H54 (cell line): ENCODE measurements at places on chromosomes 11 and 22.

DNA sequence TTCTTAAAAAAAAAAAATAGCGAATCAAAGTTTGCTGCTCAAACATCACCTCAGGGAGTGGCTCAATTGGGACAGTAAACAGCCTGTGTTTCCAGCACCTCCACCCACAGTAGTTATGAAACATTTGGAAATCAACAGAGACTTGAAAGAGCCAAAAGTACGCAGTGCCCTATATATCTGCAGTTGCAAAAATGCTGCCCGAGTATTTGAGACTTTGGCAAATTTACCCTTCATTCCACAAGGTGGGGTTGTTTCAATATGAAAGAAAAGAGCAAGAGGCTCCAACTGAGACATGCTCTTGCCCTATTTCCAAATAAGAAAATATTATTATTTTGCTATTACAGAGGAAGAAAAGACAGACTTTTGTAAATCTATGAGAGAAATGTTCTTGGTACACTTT lies 851.1 kb upstream of the RAG2 start:
- no peak for DNase-seq

GRCh38 chr11:33347490-33348125 lies 90.4 kb downstream of the HIPK3 start:
- DNase-seq: no peak

DNA sequence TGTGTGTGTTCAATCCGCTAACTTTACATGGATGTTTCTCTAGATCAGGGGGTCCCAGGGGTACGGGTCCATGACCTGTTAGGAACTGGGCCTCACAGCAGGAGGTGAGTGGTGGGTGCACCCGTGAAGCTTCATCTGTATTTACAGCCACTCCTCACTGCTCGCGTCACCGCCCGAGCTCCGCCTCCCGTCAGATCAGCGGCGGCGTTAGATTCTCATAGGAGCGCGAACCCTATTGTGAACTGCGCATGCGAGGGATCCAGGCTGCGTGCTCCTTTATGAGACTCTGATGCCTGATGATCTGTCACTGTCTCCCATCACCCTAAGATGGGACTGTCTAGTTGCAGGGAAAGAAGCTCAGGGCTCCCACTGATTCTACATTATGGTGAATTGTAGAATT lies 31.9 kb downstream of the MRGPRD start:
- DNase-seq: no peak

GRCh38 chr11:35488117-35488516 lies 37.3 kb downstream of the PAMR1 start:
- no peak for DNase-seq

DNA sequence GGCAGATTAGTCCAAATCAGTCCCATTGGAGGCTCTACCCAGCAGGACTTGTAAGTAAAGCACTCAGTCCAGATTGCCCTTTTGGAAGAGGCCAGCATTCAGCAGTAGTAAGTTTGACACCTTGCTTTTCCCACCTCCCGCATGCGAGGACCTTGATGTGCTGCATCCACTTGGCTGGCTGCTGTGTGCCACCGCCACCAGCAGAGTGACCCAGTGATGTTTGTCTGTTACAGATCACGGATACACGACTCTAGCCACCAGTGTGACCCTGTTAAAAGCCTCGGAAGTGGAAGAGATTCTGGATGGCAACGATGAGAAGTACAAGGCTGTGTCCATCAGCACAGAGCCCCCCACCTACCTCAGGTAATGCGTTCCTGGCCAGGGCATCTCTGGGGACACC lies 6.6 kb downstream of the SMARCB1 start:
- no peak for DNase-seq

- no peak for DNase-seq
Measured at GRCh38 chr22:17968126-17968525, 56.2 kb downstream of the MICAL3 start.

GRCh38 chr22:49228431-49229037 lies 599.1 kb downstream of the BRD1 start:
- no peak for DNase-seq

DNA sequence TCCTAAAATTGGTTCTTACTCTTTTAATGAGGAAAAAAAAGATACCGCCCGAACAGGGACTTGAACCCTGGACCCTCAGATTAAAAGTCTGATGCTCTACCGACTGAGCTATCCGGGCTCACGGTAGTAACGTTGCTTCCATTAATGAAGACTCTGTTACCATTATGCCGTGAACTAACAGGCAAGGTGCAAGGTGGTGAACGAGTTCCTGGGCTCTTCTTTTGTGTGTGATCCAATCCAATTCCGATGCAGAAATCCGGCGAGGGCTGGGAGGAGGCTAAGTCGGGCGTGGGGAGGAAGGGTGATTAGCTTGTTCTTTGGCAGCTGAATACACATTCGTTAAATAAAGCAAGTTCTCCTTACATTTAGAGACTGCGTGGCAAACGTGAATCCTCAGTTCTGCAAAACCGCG lies 49.0 kb downstream of the OR4D9 start:
- DNase-seq: no peak

- DNase-seq: no peak
Measured at GRCh38 chr11:115504276-115505158, at the start of gene CADM1. Gene CADM1, minus strand, starts transcription at chr11:115504415.

DNA sequence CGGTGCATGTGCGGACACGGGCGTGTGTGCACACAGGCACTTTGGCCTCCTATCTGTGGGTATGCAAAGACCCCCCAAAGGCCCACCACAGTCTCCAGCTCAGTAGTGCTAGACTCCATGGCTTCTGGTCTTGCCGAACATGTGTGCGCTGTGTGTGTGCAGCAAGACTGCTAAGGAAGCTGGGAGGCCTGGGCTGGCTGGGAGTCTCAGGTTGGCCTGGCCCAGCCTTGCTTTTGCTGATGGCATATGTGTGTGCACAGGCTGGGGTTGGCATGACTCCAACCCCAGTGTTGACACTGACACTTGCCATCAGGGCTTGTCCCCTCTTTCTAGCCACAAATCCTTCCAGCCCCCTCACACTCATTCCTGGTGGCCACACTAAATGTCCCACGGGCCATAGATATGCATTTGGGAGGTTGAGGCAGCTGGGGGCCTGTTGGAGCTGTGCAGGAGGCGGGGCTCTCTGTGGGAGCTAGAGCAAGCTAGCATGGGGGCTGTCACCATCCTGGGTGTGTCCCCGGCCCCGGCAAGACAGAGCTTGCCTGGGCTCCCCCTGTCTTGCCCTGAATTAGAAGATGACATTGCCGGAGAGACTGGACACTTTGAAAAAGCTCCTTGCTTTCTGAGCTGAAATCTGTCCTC lies 60.9 kb upstream of the NECTIN1 start:
- DNase-seq: no peak

DNA sequence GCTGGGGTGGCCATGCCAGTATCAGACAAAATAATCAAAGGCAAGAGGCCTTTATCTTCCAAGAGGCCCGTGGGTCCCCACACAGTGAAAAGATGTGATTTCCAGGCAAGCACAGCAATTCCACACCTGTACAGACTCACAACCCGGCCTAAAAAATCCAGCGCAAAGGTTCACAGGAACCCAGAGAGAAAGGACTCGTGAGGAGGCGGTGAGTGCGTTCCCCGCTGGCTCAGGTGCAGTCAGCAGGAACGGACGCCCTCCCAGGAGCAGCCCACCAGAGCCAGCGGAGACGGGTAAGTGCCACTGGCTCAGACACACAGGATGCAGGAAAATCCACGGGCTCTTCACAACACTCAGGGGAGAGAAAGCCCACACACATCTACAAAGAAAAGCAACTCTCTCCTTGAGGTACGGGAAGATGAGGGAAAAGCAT lies 4.4 kb downstream of the TOLLIP start:
- no peak for DNase-seq

- no peak for DNase-seq
Measured at GRCh38 chr11:108025387-108026080, 16.8 kb downstream of the CUL5 start.

- DNase-seq: no peak
Measured at GRCh38 chr11:3669742-3670183, 1.4 kb downstream of the CHRNA10 start.

DNA sequence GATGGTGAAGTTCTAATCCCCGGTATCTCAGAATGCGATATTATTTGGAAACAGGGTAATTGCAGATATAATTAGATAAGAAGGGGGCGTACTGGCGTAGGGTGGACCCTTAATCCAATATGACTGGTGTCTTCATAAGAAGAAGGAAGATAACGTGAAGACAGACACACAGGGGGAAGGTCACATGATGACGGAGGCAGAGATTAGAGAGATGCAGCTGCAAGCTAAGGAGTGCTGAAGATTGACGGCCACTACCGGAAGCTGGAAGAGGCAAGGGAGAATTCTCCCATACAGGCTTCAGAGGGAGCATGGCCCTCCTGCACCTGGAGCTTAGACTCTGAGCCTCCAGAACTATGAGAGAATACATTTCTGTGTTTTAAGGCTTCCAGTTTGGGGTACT lies 54.8 kb downstream of the MIAT start:
- DNase-seq: no peak
